NCI-H226 (cell line): ENCODE measurements at places on chromosomes 4 and X.

DNA sequence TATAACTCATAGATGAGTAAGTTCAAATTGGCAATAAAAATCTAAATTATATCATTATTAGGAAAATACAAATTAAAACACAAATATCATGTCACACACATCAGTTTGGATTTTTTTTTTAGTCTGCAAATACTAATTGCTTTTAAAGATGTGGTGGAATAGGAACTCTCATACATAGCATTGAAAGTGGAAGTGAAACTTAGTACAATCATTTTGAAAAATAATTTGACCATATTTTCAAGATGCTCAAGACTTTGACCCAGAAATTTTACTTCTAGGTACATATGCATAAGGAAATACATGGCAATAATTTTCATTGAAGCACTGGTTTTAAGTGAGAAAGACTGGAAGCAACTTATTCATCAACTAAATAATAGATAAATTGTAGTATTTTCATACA lies 147.5 kb upstream of the SMIM31 start:
- DNase-seq, result no peak

DNA sequence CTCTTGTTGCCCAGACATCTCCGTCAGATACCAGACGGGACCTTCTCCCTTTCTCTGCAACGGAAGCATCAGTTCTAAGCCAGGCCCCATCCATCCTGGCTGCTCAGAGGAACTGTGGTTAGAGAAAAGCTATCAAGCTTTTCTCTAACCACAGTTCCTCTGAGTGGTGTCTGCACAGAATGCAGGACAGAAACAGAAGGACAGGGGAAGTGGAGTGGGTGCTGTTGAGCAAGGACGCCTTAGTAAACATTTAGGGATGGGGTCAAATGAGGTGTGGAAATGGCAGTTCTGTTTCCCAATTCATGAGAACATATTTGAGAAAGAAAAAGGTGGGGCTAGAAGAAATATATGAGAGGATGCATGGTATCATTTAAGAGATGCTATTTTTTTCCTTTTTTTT lies 283.8 kb downstream of the CRLF2 start:
- DNase-seq, result no peak

DNA sequence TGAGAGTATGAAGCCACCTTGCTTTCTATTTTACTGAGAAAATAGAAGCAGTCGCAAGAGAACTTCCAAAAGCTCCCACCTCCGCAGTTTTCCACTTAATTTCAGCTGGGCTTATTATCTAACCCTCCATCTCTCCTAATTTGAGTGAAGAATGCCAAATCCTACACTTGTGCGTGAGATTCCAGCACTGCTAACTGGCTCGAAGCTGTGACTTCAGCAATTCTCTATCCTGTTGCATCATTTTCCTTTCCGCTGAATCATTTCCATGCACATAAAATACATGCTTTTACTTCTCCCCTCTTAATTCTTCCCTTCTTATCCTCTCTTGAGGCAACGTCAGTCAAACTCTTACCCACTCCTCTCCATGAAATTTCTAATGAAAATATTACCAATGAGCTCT lies 189.5 kb downstream of the GASK1B start:
- DNase-seq, result no peak

GRCh38 chrX:109926743-109927662 lies 75.9 kb upstream of the TMEM164 start:
- no peak for DNase-seq

- DNase-seq, result no peak
Measured at GRCh38 chr4:147809211-147809610, 77.3 kb downstream of the ARHGAP10 start.

- peak; percentile 6 for DNase-seq
Measured at GRCh38 chrX:65451663-65452062, 82.9 kb downstream of the LAS1L start.

DNA sequence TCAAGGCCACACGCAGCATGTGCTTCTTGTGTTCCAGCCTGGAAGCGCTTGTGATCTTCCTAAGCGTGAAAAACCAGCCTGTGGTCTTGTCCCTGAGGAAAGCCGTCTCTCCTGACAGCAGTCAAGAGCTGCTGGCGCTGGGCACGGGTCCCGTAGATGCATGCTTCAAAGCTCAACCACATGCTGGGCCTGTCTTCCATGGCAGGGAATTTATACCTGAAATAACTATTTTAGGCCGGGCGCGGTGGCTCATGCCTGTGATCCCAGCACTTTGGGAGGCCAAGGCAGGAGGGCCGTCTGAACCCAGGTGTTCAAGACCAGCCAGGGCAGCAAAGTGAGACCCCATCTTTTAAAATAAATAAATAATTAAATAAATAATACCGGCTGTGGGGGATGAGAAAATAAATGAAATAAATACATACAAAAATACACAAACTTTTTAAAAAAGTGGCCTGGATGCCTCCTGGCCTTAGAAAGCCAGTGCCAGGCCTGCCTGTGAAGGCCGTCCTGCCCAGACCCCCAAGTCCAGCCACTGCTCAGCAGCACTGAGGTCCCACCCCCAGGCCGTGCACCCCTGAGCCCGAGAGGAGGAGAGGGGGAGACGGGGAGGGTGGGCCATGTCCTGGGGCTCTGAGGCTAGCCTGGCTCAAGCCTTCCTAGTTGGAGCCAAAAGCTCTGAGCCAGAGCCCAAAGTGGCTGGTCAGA lies 10.4 kb downstream of the LRPAP1 start:
- DNase-seq, result no peak

DNA sequence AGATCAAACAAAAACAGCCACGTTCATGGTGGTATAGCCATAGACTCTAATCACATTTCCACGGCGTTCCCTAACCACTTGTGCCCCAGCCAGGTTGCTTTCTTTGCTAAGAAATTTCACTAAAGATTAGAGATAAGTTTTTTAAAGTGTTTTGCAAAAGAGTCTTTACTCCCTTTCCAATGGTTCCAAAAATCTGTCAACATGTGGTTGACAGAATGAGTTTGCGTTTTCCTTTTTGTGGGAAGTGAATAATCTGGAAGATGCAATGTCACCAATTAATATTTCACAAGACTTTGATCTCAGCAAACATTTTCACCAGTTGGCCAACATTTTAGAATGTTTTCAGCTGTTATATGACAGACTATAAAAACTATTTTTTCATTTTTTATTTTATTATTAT lies 35.3 kb downstream of the CXCL1 start:
- peak; percentile 68 for DNase-seq

- no peak for DNase-seq
Measured at GRCh38 chrX:136126872-136127406, 20.4 kb upstream of the FHL1 start.

DNA sequence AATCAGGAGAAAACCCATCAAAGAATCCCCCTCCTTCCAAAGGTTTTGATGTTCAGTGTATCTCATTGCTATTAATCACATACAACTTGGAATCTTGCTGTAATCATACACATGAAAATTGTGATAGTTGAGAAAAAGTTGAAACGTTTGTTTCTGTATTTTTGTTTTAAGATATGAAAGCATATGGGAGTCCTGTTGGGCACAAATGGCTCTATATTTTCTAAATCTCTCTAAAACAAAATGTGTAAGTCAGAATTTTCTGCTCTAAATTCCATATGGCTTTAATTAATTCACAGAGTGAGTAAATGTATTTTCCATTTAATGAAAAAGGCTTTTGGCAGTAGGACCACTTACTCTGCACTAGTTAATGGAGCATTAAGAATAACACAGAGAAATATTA lies 140.2 kb downstream of the MOSPD2 start:
- no peak for DNase-seq

DNA sequence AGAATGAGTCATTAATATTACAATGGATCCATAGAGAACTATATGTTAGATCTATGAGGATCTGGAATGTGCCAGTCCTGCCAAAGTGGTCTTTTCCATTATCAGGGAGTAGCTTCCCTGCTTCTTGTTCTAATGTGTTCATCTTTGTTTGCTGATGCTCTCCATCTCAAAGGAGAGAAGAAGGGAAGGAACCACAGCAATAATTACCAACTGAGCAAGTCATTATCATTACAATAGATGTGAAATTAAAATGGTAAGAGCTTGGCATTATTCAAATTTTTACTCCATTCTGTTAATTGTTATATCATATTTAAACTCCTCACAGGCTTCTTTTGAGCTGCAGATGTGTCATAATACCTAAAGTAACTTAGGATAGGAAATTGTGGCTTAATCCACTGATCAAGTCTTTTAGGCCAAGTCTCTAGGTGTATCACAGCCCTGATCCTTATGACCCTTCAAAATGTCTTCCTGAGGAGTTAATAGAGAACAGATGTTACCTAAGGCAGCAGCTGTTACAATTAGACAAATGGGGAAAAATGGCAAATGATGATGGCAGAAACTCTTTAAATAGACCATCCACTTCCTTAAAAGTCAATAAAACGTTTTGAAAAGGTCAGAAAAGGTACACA lies 1492.7 kb upstream of the IGFBP7 start:
- DNase-seq, result no peak

GRCh38 chrX:53421125-53421524 lies 1.3 kb downstream of the SMC1A start:
- no peak for DNase-seq

GRCh38 chr4:6201580-6202091 lies 1.3 kb upstream of the JAKMIP1 start:
- DNase-seq, result no peak

- no peak for DNase-seq
Measured at GRCh38 chr4:141207961-141208360, 12.7 kb upstream of the ZNF330 start.

DNA sequence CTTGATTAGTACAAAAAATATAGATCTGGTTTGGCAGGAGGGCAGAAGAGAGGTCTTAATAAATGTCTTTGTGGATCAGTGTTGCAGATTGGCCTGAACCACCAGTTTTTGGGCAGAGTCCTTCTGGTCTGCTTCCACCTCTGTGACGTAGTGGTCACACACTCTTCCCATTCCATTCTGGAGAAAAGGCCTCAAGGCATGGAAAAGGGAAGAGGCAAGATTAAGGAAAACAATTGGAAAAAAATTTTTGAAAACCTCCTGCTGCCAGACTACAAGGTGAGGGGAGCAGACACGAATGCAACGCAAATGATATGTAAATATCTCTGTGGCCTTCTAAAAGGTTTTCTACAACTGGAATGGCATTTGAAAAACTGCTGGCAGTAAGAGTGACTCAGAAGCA lies 24.3 kb upstream of the FAM47C start:
- no peak for DNase-seq

GRCh38 chr4:138399081-138399480 lies 156.9 kb upstream of the SLC7A11 start:
- DNase-seq, result no peak

- DNase-seq, result peak; percentile 28
Measured at GRCh38 chr4:78166622-78167021, 109.5 kb downstream of the FRAS1 start.

DNA sequence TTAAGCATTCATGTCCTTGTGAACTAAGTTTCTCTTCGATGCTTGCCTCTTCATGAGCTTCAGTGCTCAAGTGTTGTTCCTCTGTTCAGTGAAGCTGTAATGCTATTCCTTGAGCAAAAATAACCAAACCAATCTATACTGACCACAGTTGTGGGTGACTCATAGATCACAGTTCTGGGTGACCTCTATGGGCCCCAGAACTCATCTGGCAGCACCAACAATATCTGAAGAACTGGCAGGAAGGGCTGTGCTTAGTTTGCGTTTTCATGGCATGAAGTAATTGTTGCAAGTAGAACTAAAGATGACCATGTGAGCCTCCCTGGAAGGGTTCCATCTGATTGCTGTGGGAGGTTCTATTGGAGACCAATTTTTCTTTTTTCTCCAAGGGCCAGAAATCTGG lies 106.2 kb downstream of the CCNG2 start:
- DNase-seq, result no peak

GRCh38 chr4:8928074-8928473 lies 56.4 kb upstream of the HMX1 start:
- DNase-seq, result no peak
